GM12878 (cell line): ENCODE measurements at places on chromosomes 1 and 21. TPM values are rescaled to one million over a fixed set of nuclear protein-coding genes. Genes with fewer than 3 reads are reported as not detected.

The COL24A1 gene
- polyA plus RNA-seq: 0.90 and 1.2 TPM in 2 replicates

The AADACL3 gene
- polyA plus RNA-seq: not detected in 2 replicates

DNA sequence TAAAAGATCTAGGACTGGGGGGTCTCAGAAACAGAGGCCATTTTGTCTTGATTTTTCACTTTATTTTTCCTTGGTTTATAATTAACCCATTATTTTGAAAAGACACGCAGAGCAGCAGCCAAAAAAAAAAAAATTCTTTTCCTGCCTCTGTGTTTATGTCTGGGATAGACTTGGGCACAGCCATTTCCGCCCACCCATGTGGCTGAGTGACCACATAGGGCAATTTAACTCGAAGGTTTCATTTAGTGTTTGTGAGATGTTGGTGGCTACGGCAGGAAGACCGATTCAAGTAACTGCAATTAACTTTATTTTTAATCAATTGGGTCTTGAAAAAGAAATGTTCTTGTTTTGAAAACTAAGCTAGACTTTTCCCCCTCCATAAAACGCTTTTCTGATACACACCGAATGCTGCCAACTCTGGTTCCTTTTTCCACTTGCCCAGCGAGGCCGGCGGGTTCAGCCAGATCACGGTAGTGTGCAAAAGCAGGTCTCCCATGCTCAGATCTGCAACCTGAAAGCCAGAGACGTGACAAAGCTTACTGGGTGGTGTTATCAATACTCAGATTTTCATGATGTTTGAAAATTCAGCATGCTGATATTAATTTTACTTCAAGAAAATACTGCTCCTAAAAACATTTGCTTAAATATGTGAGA, 97.4 kb upstream of the KRTAP19-8 start:
- no peak for DNase-seq

- DNase-seq: no peak
These were observed 200.8 kb upstream of the DPYD start for GRCh38 chr1:98121646-98122045.

- DNase-seq: no peak
These were observed 88.2 kb upstream of the OLFM3 start for GRCh38 chr1:102084771-102085535.

GRCh38 chr1:7002728-7003127, 217.5 kb downstream of the CAMTA1 start:
- no peak for DNase-seq

- no peak for DNase-seq
These were observed 119.7 kb upstream of the ZRANB2 start for GRCh38 chr1:71200503-71200902.

GRCh38 chr1:44947774-44948311, 38.6 kb downstream of the EIF2B3 start:
- no peak for DNase-seq

- no peak for DNase-seq
These were observed 16.6 kb upstream of the ZRANB2 start for GRCh38 chr1:71097428-71097827.

GRCh38 chr1:47175227-47175934, 14.5 kb downstream of the PDZK1IP1 start:
- no peak for DNase-seq

GRCh38 chr1:230661976-230662375, 19.7 kb downstream of the COG2 start:
- DNase-seq: no peak
